Activated naive CD4-positive, alpha-beta T cell treated with anti-CD3 and anti-CD28 coated beads for 36 hours (primary cell): ENCODE measurements at places on chromosomes 1 and 21.

- H3K36me3 ChIP-seq = no peaks in the 10 kb centered on the region
- peaks cover 42% of the 10 kb centered on the region for H3K4me1 ChIP-seq
- H3K27me3 ChIP-seq = no peaks in the 10 kb centered on the region
- H3K4me3 ChIP-seq = no peak overlapping the region
These were observed 230.7 kb upstream of the FGGY start for GRCh38 chr1:59066236-59066635.

DNA sequence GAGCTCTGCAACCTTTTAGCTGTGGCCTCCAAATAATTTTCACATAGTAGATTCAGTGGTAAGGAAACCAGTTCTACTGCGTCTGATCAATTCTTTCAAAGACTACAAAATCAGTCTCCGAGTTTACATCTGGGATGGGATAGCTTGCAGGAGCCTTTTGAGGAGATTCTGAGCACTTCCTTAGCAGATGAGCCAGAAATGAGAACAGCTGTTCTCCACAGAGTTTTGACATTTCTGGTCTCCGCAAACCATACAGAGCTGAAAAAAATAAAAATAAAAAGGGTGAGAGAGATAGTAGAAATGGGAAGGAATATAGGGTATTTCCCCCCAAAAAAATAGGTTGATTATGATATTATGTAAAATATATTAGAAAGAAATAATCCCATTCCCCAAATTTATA is 119.3 kb downstream of the LYPLAL1 start:
- no peak for DNase-seq
- H3K36me3 ChIP-seq = peaks cover 3% of the 10 kb centered on the region
- H3K4me3 ChIP-seq = no peak overlapping the region
- no peak overlapping the region for H3K27ac ChIP-seq
- H3K27me3 ChIP-seq = no peaks in the 10 kb centered on the region
- no peaks in the 10 kb centered on the region for H3K4me1 ChIP-seq

DNA sequence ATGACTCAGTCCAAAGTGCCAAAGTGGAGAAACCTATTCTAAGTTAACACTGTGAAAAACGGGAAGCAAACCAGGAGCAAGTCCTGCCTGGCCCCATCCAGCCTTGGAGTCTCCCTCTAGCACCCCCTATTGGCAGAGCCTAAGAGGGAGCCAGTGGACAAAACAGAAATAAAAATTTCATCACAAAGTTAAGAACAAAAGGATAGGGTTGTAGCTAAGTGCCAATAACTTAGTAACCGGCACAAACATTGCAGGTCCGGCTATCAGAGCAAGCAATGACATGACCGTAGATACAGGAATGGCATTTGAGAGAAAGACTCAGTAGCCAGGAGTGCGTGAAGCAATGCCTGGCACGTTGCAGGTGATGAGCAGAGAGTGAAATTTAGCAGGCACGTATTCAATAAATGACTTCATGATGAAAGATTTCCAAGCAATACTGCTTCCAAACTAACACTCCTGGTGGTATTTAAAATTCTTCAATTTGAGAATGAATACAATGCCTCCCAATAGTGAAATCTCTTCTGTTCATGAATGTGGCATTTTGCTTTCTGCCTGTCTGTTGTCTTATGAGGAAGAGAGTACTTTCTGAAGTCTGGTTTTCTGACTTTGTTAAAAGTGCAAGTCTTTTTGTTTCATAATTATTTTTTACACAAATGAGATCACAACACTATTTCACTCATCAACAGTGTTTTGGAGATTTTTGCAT is 391.0 kb downstream of the OMA1 start:
- no peaks in the 10 kb centered on the region for H3K27me3 ChIP-seq
- no peak overlapping the region for H3K27ac ChIP-seq
- DNase-seq = peak; percentile 6

DNA sequence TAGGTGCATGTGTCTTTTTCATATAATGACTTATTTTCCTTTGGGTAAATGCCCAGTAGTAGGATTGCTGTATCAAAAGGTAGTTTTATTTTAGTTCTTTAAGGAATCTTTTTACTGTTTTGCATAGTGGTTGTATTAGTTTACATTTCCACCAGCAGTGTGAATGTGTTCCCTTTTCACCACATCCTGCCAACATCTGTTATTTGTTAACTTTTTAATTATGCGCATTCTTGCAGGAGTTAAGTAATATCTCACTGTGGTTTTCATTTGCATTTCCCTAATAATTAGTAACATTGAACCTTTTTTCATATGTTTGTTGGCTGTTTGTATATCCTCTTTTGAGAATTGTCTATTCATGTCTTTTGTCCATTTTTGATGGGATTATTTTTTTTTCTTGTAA is 1761.9 kb downstream of the PLA2G4A start:
- H3K4me3 ChIP-seq = no peak overlapping the region
- no peaks in the 10 kb centered on the region for H3K27me3 ChIP-seq
- no peak overlapping the region for H3K27ac ChIP-seq
- no peaks in the 10 kb centered on the region for H3K36me3 ChIP-seq
- H3K4me1 ChIP-seq = no peaks in the 10 kb centered on the region

GRCh38 chr21:33980276-33980916 is 64.8 kb upstream of the ATP5PO start:
- H3K27ac ChIP-seq = no peak overlapping the region
- H3K36me3 ChIP-seq = no peaks in the 10 kb centered on the region
- H3K4me1 ChIP-seq = peaks cover 50% of the 10 kb centered on the region
